Tibial artery (tissue), 4 donors: ENCODE measurements at places on chromosomes 5 and 9.

DNA sequence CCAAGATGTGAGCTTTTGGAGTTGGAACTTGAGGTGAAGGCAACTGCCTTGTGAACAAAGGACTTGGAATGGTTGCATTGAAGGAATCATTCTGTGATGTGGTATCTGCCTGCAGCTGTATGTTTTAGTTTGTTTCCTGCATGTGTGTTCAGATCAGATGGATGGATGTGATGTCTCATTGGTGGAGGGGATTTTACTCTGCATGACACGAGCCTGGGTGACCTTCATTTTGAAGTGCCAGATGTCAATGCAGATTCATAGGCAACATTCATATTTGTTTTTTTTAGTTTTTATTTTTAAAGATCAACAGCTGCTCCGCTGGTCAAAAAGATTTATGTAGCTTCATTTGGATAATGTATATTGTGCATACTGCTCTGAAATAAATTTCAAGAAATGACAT, 13.5 kb downstream of the FBXL7 start:
- no peak for DNase-seq

DNA sequence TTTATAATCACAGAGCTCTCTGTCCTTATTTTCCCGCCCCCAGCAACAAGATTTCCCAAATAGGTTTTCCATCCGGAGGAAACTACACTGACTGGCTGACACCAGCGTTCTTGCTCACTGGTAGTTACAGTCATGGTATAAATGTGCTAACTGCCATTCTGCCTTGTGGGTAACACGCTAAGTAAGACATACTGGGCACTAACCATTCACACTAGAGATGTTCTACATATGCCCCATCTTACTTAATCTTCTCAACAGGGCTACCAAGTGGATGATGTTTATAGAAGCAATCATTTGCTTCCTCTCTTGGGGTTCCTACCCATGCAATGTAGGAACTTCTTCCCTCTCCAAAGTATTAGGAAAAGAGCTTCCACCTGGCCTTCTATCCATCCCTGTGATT, 111.5 kb downstream of the SUSD1 start:
- no peak for DNase-seq

DNA sequence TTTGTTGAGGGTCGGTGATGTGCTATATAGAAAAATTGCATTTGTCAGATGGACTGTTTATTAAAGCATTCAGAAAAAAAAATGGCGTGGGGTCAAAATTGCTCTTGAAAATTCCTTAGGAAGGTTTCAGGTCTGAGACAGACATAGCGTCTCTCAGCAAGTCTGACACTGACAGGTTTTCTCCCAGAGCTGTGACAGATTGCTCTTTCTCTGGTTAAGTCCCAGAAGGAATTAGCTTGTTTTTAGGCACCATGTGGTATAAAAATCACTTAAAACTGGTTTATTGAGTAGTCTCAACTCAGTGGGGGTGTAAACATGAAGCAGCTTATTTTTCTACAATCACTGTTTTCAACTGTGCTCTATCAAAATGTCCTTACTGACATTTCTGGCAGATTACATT, 1379.8 kb downstream of the MAT2B start:
- no peak for DNase-seq

DNA sequence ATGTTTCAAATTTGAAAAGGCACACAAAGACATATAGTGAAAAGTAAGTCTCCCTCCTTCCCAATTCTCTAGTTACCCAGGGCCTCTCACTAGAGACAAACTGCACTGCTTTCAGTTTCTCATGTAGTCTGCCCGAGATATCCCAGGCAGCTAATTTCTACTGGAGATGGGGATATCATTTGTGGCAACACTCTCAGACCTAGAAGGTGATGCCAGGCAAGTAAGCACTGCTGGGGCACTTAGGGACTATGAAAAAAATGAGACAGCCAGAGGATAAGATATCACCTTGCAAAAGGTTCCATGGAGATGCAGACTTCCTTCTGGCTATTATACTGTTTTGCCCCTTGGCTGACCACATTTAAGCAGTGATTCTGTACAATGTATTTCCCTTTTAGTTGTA, 12.6 kb downstream of the SIL1 start:
- DNase-seq: no peak

DNA sequence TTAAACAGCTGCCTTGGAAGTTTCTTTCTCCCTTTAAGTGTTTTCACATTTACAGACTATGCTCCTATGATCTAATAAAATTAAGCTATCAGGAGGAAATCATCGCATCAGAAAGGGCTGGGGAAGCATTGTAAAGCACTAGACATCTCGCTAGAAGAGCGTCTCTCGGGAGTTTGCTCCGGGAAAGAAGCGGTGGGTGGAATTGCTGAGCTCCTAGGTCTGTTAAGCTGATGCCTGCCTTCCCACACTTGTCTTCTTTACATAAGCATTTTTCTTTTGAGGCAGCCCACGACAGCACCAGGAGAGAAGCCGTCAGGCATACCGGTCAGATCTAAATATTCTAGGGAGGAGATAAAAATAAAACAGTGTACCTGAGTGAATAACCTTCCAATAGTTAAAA, 541.7 kb upstream of the TUSC1 start:
- DNase-seq: no peak

DNA sequence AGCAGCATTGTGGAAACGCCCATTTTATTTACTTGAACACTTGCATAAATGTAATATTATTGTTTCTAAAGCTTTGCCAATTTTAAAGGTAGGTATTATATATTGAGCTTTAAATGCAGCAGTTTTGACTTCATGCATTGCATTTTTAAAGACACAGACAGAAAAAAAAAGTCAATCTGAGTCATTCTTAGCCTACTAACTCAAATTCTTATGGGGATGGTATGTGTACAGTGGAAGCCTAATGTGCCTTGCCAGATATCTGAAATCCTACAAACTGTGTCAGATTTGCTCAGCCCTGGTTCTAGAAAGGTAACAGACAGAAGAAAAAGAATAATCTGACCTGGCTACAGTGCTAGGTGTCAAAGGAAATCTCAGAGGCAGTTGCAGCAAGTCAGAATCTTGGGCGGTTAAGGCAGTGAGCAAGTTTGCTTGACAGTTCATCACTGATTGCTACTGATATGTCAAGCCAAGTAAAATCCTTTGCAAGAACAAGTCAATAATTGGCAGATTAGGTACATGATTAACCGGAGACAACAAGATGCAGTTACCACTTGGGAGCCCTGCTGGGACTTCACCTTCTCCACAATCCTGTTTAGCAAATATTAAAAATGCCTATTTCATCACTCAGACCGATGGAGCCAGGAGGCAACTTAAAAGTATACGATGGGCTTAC, 224.8 kb upstream of the WWC1 start:
- no peak for DNase-seq

DNA sequence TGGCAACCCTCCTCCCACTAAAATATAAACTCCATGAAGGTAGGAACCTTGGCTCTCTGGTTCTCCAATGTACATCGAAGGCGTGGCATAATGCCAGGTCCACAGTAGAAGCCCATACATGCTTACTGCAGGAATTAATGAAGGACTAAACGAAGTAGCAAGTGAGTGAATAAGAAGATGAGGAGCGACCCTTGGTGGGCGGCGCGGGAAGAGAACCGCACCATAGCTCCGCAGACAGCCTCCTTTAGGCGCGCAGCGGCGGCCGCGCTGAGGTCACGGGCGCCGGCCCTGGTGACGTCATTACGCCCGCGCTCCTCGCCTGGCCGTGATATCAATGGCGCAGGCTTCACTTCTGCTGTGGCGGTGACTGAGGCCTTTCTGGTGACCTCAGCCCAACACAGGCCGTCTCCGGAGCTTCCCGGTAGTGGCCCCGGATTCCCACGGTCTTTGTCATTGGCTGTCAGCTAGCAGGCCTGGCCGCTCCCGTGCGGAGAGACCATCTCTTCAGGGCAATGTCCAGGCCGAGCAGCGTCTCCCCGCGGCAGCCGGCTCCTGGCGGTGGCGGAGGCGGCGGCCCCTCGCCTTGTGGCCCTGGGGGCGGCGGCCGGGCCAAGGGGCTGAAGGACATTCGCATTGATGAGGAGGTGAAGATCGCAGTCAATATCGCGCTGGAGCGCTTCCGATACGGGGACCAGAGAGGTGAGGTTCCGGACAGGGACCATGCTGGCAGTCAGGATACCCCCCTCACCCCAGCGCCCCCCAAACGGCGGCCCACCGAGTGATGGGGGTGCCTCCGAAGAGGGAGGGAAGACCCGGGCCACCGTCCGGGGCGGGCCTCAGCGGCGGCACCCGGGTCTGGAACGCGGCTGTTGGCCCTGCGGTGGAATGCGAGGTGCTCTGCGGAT, at the start of gene YTHDC2:
TSS of gene YTHDC2 (plus strand) at position 311 of the 905 bp plus-strand sequence. CDS start at position 513, 202 bp downstream.
- DNase-seq: peak; percentile 82

GRCh38 chr9:86481466-86481865, 127.3 kb upstream of the TUT7 start:
- DNase-seq: no peak

- no peak for DNase-seq
These were observed 79.9 kb downstream of the ACTL7B start for GRCh38 chr9:108775901-108776306.

GRCh38 chr9:133842174-133842573, 104.0 kb upstream of the SARDH start:
- DNase-seq: no peak

DNA sequence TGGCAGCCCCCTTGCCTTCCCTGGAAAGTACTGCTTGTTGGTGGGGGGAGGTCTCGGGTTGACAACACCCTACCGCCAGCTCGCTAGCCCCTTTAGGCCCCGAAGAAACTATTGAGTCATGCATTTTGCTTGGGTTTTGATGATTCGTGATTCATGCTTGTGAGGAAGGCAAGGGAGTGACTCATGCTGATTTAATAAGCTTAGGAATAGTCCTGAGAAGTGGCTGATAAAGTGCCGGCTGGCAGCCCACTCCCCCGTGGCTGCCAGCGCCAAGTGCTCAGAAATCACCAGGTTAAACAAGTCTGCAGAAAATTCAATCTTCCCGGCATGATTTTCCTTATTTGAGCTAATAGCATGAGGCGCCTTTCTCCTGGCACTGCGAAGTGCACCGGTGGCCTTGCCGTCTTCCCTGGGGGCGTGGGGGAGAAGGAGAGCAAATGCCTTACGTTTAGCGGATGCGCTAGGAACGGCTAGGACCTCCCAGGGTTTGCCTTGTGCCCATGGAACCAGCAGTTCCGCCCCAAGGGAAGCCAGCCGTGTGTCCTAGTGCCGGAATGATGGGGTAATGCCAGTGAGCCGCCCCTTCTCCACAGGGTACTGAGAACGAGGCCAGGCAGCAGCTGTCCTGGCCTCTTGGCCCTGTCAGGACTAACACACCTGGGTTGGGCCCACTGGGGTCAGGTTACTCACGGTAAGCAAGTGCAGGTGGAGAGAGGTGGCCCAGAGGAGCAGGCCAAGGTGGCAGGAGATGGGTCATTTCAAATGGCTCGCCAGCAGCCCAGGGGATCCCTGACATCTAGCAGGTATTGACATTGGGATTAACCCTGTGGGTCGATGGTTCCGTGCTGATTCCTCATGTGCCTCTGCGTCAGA, 151.9 kb downstream of the MACROH2A1 start:
- no peak for DNase-seq

- DNase-seq: no peak
These were observed 8.8 kb downstream of the ZNF608 start for GRCh38 chr5:124737651-124738050.

DNA sequence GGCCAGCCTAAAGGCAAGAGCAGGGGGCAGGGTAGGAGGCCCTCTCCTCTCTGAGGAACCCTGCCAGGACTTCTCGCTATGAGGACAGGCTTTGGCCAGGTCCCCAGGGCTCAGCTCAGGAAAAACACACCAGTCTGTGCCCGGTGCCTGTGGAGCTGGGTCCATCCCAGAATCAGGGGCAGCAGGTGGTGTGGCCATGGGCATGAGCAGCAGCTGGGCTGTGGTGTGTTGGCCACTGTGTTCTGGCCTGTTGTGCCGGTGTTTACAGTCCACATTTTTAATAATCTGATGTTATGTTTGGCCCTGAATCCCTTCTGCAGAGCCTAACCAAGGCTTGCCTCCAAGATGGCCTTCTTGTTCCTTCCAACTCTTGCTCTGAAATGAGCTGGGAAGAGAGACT, 77.0 kb downstream of the FGF18 start:
- peak; percentile 86 for DNase-seq

DNA sequence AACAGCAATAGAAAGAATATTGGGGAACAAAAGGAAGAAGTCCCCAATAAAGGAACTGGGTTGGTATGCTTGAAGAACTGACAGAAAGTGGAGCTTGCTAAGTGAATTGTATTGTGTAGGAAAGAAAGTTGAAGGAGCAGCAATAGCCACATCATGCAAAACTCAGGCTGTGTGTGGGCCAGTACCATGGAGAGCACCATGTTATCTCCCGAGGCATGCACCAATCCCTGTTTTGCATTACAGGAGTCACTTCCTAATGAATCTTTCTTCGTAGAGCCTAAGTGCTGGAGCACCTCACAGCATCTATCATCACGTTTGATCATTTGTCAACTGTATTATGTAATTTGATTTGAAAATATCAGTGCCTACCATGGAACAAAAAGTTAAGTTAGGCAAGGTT, 137.7 kb upstream of the NMUR2 start:
- DNase-seq: no peak

DNA sequence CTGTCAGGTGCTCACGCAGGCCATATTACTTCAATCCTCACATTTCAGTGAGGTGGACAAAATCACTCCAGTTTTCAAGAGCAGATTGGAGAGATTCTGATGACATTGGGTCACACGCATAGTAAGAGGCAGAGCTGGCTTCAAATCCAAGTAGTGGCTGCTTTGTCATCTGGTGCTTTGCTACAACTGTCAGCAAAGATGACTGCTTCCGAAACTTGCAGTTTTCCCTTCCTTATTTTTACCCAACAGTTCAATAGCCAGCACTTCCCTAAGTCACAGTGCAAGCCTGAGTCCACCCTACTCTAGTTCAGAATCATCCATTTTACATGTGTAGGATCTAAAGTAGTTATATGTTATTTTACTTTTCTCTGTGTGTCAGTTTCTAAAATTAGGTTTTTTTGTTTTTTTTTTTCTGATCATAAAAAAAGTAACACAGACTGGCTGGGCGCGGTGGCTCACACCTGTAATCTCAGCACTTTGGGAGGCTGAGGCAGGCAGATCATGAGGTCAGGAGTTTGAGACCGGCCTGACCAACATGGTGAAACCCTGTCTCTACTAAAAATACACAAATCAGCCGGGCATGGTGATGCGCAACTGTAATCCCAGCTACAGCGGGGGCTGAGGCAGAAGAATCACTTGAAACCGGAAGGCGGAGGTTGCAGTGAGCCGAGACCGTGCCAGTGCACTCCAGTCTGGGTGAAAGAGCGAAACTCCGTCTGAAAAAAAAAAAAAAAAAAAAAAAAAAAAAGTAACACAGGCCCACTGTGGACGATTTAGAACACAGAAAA, 49.6 kb downstream of the ANKDD1B start:
- no peak for DNase-seq

DNA sequence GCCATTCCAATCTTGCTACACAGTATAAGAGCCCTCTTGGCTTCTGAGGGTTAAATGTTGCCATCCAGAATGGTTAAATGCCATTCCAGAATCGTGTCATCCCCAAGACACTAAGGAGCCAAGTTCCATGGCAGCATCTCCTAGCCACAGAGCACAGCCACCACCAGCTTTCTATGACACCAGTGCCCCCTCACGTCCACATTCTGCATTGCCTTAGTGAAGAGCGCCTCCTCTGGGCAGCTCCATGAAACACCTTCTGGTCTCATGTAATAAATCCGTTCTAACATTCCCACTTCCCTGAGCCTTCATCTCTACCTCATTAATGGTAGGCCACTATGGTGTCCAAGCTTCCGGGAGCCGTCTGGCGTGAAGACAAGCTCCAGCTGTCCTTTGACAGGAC, 12.4 kb downstream of the CBY3 start:
- DNase-seq: no peak
